ENCODE measurements at places on chromosomes 12 and 14.
A peak's percentile ranks its signal among the peaks of the same experiment; 100 is the strongest.

DNA sequence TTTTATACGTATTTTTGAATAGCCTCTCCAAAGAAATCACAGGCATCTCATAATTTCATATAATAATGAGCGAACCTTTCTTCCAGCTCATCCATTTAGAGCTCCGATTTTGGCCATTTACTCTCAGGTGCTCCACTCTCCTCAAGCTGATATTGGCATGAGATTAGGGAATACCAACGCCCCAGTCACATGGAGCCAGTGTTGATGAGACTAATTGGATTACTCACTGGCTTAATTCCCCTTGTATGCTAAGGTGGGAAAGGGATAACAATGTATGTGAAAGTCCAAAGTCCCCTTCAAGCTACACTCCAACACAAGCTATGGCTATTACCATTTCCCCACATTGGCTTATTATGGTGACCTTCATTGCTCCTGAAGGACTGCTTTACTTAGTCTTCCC, 76.6 kb upstream of the NAV3 start:
- no peak for DNase-seq

DNA sequence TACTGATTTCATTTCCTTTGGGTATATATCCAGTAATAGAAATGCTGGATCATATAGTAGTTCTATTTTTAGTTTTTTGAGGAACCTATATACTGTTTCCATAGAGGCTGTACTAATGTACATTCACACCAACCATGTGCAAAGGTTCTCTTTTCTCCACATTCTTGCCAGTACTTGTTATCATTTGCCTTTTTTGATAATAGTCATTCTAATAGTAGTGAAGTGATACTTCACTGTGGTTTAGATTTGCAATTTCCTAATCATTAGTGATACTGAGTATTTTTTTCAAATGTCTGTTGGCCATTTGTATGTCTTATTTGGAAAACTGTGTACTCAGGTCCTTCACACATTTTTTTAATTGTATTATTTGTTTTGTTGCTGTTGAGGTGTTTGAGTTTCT, 148.2 kb upstream of the NAV3 start:
- no peak for DNase-seq

- peak; percentile 65 for DNase-seq
Observed at GRCh38 chr12:24960222-24960855, 11.4 kb upstream of the BCAT1 start.

GRCh38 chr12:31393004-31393550, 67.1 kb upstream of the SINHCAF start:
- DNase-seq: no peak

- no peak for DNase-seq
Observed at GRCh38 chr12:49985981-49986380, 13.2 kb downstream of the AQP6 start.

DNA sequence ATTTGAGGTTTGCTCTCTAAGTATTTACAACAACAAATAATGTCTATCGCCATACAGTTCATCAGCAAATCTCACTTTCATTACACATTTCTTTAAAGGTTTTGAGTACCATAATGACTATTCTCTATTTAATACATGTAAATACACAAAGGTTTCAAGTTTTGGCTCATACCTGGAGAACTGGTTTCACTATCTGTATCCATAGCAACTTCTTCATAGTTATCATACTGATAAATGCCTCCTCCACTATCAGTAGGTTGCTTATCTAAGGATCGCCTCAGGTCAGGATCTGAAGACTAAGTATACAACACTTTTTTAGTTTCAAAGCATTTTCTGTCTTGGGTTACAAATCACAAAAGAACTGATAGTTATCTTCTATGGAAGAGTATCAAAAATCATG, 21.4 kb downstream of the ZFC3H1 start:
- DNase-seq: no peak

DNA sequence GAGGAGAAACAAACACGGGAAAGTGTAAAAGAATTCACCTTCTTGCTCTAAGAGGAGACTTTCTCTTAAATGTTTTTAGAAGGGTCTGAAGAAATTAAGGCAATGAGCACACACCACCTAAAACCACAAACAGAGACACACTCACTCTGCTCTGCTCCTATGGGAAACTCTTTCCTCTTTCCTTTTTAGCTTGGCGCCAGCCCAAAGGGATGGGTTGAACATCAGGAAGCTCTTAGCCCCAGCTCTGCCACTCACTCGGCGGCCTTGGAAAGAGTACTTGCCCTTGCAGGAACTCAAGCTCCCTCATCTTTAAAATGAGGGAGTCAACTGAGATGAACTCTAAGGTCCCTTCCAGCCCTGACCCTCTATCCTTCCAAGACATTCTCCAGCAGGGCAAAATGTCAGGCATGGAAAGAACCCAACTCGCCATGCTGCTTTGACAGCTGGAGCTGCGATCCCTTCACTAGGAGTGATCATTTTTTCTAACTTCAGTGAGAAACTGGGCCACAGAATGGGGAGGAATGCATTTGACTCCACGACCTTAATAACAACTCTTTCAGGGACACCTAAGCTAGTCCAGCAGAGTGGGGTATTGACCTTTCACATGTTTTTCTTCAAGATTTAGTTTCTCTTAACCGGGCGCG, 980 bp upstream of the RNASE8 start:
- DNase-seq: no peak

All from hematopoietic multipotent progenitor cell treated with erythropoietin and hydrocortisone succinate and interleukin-3 and kit ligand, for 8 days (in vitro differentiated cells).